Right renal cortex interstitium (tissue), 3 donors: ENCODE measurements at places on chromosomes 3 and 15.

DNA sequence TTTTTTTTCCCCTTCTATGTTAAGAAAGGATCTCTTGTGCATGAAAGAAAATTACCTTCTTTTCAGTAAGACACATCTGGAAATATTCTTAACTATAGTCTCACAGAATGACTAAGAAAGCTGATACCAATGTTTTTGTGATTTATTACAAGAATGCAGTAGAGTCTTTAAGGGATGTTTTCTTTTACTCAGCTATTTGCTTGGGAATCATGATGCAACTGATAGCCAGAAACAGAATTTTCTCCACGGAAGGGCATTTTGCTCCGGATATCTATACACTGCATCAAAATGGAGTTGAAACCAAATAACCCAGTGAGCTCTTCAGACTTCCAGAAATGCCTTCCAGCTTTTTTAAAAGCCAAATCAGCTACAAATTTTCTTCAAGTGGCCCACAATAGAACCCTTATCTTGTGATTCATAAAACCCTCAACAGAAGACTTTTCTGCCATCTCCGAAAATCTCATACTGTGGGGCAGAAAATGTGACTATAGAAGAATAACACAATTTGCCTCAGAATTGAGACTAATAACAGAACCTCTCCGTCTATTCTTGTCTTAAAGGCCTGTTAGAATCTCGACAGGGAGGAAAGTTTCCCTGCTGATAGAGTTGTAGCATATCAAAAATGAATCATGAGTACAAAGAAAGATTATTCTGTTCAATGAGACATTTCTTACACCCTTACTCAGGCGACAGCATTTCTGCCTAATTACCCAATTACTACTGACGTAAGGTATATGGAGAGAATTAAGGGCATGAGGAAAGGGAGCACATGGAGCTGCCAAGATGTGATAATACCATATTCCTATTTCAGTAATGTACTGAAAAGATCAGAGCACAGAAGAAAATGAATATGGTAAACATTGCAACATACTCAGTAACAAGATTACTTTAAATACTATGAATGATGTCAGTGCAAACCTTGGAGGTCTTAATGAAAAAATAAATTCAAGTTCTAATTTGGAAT, 900.1 kb downstream of the ROBO1 start:
- DNase-seq: no peak

GRCh38 chr3:11037976-11038375, 45.4 kb downstream of the SLC6A1 start:
- DNase-seq: no peak

- DNase-seq: no peak
Measured at GRCh38 chr3:35484929-35485530, 154.3 kb upstream of the ARPP21 start.

- DNase-seq: no peak
Measured at GRCh38 chr15:58582160-58582559, 150.4 kb downstream of the LIPC start.

DNA sequence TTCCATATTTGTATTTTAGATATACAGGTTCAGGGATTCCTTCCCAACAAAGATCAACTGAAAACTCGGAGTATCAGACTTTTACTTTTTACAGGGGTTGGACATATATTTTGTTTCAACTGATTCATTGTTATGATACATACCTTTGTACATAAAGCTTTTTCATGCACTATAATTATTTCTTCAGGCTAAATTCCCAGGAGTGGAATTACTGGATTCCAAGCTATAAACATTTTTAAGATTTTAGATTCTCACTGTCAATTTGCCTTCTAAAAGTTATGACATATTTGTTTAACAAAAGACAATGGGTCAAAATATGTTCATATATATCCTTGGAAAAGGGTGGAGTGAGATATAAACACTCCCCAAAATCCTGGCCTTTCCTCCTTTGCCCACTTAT, 449.0 kb downstream of the PDCD6IP start:
- no peak for DNase-seq

DNA sequence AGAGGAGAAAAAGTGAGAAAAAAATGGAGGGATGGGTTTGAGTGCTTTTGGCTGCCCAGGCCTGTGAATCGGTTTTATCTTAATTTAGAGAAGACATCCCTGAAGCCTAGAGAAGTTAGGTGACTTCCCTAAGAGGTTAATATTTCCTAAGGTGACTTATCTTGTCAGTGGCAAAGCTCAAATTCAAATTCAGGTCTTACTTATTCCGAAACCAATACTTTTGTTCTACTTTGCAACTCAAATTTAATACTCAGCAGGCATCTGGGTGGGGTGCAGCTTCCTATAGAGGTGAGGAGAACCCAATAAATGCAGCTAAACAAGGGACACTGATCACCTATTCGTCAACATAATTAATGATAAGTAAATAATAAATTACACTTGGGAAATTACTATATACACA, 54.9 kb upstream of the MYRIP start:
- no peak for DNase-seq

- no peak for DNase-seq
Measured at GRCh38 chr3:195906865-195907683, 1.3 kb downstream of the TNK2 start.

DNA sequence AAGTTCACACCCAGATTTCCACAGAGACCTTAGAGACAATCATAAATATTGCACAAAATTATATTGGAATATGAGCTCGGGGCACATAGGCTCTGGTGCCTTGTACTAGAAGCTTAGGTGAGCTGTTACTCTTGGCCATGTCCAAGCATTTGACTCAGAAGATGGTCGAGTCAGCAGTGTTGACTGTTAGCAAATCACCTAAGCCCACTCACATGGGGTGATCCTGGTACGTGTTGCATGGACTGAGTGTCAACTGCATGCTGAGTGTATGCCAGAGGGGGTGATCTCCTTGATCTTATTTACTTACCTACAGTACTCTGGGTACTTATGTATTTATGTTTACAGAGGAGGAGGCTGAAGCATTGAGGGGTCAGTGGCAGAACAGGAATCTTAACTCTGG, 14.0 kb downstream of the SMAD3 start:
- no peak for DNase-seq

DNA sequence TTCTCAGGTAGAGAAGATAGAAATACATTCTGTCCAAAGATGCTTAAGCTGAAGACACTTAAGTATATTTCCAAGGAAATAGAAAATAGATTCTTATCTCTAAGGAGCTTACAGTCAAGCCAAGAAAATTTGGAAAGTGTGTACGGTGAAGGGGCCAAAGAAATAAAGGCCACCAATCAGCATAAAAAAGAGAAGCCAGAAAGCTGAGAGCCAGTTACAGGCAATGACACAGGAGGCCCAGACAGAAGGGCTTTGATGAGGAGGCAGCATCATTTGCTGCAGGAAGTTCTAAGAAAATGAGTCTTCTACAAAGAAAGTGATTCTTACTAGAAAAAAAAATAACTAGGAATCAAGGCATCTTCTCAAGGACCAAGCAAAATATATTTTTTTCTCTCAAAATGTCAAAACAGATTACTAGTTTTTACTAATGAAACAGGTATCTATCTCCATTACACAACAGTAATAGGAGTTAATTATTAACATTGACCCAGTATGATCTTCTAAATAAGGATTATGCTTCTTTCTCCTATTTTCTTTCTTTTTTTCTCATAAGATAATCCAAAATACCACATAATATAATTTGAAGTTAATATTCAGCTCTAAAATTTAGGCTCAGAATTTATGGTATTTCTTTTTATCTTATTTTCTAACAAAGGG, 82.1 kb upstream of the PHLDB2 start:
- no peak for DNase-seq

DNA sequence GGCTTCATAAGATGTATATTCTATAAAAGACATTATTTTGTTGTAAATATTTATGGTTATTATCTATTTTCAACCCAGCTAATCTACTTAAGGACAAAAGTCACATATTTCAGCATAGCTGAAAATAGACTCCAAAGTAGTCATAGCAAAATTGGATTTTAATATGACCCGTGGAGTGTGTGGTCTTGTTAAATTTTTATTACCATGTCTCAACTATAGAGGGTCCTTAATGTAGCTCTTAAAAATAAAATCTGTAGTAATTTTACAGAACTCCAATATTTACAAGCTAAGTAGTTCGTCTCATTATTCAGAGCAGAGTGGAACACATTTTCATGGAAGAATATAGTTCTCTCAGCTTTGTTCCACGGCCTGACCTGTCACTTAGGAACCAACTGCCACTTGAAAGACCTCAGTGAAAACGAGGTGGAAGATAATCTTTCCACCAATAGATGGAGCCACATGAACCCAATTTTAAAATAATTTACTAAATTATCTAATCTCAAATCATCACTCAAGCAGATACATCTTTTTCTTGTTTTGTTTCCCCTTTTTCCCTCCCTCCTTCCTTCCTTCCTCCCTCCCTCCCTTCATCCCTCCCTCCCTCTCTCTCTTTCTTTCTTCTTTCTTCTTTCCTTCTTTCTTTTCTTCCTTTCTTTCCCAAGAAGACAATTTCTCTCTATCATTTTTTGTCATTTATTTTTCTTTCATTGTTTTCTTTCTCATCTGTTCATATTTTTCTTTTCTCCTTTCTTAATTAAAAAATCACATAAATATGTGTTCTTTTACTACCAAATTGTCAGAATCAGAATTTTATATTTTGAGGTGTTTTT, 97.2 kb downstream of the CLDN1 start:
- DNase-seq: no peak

GRCh38 chr15:100781961-100782530, 97.6 kb upstream of the ALDH1A3 start:
- no peak for DNase-seq

GRCh38 chr3:48997714-48998637, 7.9 kb downstream of the P4HTM start:
- DNase-seq: no peak

DNA sequence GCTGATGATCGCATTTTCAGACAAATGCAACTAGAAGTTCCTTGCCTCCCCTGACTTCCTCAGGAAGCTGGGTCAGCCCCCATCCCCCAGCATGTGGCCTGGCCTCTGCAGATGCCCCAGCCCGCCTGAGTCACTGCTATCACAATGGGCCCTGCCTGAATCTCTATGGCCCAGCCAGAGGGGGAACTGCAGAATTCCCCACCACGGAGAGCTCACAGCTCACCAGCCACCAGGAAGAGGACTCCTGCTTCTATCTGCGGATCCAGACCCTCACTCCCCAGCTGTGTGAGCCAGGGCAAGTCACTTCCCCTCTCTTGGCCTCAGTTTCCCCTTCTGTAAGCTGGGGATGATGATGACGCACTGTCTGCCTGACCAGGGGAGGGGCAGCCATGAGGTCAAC, 6.9 kb downstream of the PLXND1 start:
- no peak for DNase-seq

DNA sequence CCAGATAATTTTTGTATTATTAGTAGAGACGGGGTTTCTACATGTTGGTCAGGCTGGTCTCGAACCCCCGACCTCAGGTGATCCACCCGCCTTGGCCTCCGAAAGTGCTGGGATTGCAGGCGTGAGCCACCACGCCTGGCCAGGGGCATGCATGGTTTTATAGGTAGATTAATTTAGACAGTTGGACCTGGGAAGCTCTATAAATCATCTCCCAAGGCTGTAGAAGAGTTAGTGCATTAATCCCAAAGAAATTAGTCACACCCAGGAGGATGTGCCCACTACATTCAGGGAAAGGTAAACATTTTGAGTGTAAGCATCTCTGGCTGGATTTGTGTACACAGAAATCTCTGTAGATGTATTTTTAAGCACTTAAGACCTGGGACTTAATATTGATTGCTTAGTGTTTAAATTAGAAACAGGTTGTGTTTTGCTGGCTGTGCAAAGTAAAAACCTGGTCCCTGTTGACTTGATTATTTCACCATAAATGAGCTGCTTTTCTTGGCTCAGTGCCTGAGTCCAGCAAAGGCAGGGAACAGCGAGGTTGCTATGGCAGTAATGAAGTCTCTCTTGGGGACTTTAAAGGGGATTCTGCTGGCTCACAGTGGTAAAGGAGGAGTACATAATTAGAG, 19.2 kb downstream of the EXOSC7 start:
- no peak for DNase-seq

DNA sequence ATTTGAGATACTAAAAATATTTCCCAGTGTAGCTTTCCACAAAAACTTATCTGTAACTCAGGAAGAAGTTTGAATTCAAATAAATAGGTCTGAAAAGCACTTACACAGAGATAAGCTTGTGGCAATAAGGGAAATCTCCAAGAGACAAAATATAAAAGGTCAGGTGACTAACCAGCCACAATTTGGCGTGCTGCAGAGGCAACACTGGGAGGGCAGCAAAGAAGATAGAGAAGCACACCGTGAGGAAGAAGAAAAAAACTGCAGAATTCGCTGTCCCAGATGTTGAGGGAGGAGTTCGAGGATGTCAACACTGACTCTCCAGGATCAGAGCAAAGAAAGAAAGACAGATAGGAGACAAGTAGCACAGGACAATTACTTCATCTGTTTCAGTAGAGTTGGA, 204.4 kb downstream of the FMN1 start:
- no peak for DNase-seq

DNA sequence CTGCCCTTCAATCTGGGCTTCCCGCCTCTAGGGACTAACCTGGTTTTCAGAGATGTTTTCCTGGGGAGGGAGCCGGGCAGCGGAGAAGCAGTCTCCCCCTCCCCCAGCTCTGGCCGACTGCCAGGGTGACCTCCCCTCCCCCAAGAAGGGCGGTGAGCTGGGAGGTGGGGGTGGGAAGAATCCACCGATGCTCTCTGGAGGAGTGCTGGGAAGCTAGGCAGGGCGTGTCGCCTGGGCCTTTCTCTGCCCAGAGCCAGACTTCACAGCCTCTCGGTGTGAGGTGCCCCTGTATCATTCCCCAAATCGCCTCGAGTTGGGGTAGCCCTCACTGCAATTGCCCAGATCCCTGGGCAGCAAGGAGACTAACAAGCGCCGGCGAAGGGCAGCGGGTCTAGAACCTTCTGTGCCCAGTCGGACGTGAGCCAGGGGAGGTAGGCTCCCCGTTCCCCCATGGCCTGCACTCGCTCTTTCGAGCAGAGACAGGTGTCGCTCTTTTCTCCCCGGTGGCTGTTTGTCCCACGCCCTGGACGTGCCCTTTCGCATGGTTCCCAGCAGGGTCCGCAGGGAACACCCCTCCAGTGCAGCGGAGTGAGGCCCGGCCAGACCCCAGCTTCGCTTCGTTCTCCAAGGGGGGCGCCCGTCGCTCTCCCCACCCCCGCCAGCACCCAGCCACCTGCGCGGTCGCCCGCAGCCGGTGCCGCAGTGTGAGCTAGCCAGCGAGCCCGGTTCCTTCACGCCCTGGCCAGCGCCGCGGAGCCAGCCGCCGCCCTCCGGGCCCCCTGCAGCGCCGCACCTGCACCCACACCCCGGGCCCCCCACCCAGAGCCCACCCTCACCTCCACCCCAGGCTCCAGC, 1.1 kb downstream of the RAB6B start:
- no peak for DNase-seq

GRCh38 chr3:106725566-106725965, 651.7 kb upstream of the CCDC54 start:
- no peak for DNase-seq

GRCh38 chr15:82831894-82832600, 22.6 kb downstream of the WHAMM start:
- no peak for DNase-seq
